ENCODE measurements at places on chromosomes 11 and 22. TPM values are rescaled to one million over a fixed set of nuclear protein-coding genes. Genes with fewer than 3 reads are reported as not detected.

DNA sequence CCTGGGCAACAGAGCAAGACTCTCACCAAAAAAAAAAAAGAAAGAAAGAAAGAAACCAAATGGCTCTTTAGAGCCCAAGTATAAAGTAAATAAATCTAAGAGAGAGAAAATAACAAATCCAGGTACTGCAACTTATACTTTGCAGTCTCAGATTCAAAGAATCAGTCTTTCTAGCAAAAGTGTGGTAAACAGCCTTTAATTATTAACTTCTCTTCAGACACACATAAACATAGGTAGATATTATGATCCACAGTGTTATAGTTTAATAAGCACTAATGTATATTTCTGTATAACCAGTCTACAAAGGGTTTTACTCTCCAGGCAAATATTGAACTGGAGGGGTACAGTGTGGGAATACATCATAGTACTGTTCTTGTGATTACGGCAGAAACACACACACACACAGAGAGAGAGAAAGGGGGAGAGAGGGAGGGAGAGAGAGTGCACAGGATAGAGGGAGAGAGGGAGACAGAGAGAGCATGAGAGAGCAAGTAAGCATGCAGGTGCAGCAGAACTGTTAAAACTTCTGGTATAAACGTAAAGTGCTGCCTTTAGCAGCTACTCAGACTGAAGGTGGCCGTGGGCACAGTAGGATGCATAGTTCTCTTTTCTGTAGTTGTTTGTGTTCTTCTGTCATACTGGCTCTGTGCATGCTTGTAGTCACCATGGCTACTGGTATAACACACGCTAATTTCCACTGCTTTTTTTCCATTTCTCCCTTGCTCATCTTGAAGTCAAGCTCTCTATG lies 32.3 kb downstream of the MTMR2 start:
- no peak for DNase-seq

DNA sequence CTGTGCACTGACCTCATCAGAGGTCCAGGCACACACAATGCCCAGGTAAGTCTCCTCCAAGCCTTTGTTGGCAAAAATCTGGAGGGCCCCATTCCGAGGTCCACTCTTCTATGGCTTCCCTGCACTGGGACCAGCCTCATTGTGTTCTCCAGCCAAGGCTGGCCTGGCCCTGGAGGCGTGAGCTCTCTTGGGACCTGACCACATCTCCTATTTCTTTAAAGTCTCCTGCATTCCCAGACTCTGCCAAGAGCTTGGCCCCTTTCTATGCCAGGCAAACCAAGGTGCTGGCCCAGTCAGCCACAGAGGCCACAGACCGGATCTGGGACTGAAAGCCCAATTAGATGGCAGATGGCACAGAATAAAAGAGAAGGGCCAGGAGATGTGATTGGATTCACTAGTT lies 55.1 kb downstream of the C11orf58 start:
- DNase-seq, result peak; percentile 26

- DNase-seq, result peak; percentile 90
Measured at GRCh38 chr11:66859686-66860448, 3.0 kb downstream of the LRFN4 start.

DNA sequence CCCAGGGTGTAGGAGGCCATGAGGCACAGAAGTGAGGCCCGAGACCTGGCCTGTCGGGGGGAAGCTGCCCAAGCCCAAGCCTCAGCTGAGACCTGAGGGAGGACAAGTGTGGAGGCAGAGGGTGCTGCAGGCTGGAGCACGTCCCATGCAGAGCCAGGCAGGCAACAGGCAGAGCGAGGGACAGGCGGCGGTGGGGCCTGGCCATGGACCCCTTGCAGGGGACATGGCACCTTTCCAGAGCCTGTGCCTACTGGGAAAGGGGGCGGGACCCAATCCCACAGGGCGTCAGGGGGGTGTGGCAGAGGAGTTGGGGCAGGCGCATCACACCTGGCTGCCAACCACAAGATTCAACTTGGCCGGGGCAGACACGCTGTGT lies 4.3 kb downstream of the TNNI2 start:
- no peak for DNase-seq

- DNase-seq, result no peak
Measured at GRCh38 chr22:49326558-49326957, 501.1 kb downstream of the BRD1 start.

GRCh38 chr22:45683680-45684079 lies 12.0 kb downstream of the ATXN10 start:
- DNase-seq, result no peak

- no peak for DNase-seq
Measured at GRCh38 chr11:11836676-11837231, 5.0 kb upstream of the USP47 start.

The PDGFD gene
- 15.6 TPM for total RNA-seq

The CHST1 gene
- total RNA-seq, result 1.5 TPM

DNA sequence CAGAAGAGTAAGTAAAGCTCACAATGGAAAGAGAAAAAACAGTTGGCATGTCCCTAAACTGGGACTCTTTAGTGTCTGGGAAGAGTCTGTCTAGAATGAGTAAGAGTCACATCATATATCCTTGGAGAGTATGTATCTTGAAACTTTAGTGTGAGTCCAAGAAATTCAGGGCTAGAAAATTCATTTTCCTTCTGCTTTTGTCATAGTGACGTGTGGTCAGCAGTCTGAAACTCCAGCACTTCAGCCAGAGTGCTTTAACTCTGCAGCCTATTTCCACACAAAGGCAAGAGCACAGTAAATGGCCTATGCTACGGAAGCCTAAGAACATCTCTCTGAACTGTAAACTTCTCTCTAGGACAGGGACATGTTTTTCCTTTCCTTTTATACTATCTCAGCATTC lies 174.1 kb downstream of the FAM181B start:
- no peak for DNase-seq

DNA sequence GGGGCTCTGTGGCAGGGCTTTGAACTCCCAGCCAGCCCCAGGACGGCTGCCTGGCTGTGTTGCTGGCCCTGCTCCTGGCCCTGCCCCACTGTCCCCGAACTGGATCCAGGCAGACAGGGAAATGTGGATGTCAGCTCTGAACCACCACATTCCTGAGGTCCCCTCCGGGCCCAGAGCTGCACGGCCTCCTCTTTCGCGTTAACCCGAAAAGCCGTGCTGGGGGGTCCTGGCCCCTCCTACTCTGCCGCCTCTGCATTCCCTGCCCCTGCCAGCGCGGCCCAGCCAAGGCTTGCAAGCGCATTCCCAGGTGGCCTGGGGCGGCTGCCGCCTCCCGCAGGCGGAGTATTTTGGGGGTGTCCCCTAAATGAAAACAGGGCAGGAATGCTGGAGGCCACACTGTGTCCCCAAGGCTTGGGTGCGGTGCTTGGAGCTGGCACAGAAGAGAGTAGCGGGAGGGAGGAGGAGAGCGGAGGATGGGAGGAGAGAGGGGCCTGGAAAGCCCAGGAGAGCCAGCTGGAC lies 5.4 kb downstream of the LINC01488 start:
- peak; percentile 92 for DNase-seq
